ENCODE measurements at places on chromosomes 11 and 22.

- DNase-seq: no peak
Measured at GRCh38 chr22:42243802-42244060, 26.7 kb downstream of the TCF20 start.

DNA sequence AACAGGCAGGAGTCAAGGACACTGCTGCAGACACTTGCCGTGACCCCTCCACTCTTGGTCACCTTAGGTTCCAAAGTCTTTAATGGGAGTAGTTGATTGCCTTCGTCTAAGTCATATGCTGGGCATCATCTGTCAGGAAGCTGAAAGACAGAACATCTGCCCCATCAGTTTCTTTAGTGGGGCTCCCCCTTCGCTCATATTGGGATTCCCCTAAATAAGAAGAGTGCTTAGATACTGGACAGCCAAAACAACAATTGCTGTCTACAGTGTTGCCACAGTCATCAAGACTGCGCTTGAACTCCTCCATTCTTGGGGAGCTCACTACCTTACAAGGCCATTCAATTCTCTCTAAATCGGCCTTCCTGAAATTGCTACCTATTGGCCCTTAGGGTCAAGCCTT lies 58.5 kb downstream of the UBASH3B start:
- DNase-seq: no peak

GRCh38 chr22:21064917-21065864 lies 19.4 kb downstream of the LRRC74B start:
- no peak for DNase-seq

DNA sequence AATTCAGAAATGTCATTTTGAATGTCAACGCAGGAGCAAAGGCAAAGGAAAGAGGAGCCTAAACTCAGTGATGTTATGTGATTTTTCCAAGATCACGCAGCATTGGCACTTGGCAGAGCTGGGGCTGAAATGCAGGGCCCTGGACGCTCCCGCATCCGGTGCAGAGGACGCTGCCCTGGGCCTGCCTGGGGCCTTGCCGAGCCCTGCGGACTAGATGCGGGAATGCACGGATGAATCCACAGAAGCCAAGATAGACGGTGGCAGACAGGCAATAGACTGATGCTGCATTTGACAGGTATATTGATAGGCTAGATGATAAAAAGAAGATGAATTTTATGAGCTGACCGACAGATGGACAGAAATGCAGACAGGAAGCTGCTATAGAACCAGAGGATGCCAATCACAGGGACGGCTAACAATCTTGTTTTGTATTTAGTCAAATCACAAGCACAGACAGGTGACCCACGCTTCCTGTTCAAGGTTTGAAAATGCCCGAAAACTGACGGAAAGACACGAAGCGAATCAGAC lies 696 bp upstream of the MARK2 start:
- no peak for DNase-seq

- no peak for DNase-seq
Measured at GRCh38 chr11:130872513-130872912, 43.8 kb downstream of the SNX19 start.

- DNase-seq: no peak
Measured at GRCh38 chr11:62770778-62771143, 435 bp upstream of the TAF6L start.

GRCh38 chr22:45478108-45478771 lies 24.4 kb upstream of the FBLN1 start:
- no peak for DNase-seq

GRCh38 chr11:85086504-85087284 lies 540.5 kb downstream of the DLG2 start:
- no peak for DNase-seq

GRCh38 chr11:1924646-1925372 lies 5.3 kb downstream of the TNNT3 start:
- DNase-seq: no peak

DNA sequence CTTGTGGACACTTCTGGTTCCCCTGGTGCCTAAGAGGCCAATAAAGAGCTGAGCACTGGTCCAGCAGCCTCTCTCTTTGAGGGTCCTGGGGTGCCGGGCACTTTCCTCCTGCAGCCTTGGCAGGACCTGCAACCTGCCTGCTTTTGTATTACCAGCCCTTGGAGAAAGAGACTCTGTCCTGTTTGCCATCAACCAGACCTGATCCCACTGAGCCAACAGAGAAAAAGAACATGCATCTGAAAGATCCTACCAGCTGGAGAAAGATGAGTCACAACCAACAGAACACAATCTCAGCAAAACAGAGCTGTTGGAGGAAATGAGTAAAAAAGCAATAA lies 321.0 kb downstream of the DDX10 start:
- DNase-seq: no peak

DNA sequence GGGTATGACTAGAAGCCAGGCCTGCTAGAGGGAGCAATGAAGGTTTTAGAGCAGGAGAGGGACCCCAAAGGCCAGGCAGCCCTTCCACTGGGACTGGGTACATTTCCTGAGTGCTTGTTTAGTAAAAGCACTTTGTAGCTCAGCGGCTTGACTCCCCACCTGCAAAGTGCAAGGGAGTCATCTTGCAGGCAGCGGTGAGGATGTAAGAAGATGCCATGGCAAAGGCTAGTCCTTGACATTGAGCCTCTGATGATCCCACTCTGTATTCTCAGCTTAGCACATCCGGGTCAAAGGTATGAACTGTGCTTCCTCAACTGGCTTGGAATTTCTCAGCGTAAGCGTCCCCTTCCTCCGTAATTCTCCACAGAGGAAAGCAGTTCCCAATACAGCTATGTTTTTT lies 3.1 kb upstream of the UBE2L3 start:
- no peak for DNase-seq

GRCh38 chr22:17407643-17408042 lies 38.4 kb downstream of the CECR2 start:
- DNase-seq: no peak

- no peak for DNase-seq
Measured at GRCh38 chr22:47220752-47221151, 458.3 kb downstream of the TBC1D22A start.

- no peak for DNase-seq
Measured at GRCh38 chr11:26960281-26960680, 33.6 kb upstream of the FIBIN start.

DNA sequence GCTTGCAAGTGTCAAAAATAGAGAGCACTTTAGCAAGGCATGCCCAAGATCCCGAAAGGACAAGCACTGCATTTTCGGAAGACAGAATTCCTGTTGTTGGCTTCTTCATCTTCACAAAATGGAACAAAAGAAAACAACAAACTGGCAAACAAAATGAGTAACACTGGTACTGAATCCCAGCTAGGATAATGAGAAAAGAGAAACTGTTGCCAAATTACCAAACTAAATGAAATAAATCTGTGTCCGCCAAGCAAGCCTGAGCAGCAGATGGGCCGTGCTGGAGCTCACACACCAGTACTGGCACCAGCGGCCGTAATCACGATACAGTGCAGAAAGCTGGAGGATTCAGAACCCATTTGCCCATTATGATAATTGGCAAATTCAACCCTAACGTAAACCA lies 30.6 kb downstream of the TUB start:
- DNase-seq: no peak

GRCh38 chr11:8838248-8838647 lies 72.7 kb upstream of the AKIP1 start:
- DNase-seq: no peak

DNA sequence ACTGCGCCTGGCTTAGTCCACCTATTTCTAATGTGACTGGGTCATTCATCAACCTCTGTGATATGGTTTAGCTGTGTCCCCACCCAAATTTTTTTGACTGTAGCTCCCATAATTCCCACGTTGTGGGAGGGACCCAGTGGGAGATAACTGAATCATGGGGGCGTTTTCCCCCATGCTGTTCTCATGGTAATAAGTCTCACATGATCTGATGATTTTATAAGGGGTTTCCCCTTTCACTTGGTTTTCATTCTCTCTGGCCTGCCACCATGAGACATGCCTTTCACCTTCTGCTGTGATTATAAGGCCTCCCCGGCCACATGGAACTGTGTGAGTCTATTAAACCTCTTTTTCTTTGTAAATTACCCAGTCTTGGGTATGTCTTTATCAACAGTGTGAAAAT lies 8.7 kb downstream of the CENATAC start:
- no peak for DNase-seq

DNA sequence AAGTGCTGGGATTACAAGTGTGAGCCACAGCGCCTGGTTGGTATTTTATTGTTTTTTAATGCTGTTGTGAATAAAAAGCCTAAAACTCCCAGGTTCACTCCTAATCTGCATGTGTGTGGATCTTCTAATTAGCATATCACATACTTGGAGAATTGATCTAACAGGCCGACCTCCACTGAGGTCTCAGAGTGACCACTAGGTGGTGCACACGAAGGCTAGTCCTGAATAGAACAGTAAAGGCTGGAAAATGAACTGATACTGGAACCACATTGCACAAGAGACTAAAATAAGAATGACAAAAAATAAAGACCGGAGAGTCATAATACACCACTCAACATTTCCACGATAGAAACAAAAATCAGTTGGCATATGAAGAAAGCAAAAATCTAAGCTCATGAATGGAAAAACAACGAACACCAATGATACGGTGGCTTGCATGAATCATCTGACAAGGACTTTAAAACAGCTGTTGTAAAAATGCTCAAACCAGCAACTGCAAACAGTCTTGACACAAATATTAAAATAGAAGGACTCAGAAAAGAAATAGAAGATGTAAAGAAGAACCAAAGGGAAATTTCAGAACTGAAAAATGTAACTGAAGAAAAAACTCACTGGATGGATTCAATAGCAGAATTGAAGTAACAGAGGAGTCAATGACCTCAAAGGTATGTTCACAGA lies 19.2 kb downstream of the PIM3 start:
- no peak for DNase-seq

DNA sequence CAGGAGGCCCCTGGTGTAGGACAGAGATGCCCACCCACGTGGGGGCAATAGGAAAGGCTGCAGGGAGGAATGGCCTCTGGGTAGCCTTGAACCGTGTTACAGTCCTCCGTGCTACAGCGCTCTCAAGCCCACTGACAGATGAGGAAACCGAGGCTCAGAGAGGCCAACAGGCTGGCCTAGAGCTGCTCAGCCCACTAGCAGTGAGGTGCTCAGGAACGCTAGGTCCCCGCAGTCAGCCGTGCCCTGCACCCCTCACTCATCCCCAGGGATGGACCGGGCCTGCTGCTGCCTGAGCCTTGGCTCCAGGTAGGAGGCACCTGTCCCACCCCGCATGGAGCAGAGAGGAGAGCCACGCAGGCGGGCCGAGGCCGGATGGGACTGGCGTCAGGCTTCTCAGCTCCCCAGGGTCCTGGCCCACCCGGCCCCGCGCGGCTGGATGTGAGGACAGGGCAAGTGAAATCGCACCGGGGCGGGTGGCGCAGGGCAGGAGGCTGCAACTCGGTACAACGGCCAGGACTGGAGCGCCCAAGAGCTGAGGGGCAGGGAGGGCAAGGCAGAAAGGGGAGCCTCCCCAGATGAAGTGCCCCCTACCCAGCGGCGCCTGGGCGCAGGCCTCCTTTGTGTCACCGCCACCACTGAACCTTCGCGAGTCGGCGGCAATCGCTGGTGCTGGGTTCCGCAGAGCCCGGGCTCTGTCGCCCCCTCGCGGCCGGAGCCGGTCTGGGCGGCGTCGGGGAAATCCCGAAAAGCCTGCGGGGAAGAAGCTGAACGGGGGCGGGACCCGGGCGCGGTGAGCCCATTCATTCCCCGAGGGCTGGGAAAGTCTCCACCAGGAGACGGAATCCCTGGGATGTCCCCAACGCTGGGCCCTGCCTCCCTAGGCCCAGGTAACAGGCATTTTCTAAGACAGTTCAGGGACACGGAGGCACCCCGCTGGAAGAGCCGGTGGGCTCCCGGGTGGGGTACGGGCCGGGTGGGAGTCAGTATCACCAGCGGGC lies 8.4 kb upstream of the SLC2A11 start:
- peak; percentile 76 for DNase-seq

- no peak for DNase-seq
Measured at GRCh38 chr11:118353084-118353710, 6.2 kb upstream of the UBE4A start.

- no peak for DNase-seq
Measured at GRCh38 chr22:37999640-38000272, 15.4 kb upstream of the SOX10 start.

DNA sequence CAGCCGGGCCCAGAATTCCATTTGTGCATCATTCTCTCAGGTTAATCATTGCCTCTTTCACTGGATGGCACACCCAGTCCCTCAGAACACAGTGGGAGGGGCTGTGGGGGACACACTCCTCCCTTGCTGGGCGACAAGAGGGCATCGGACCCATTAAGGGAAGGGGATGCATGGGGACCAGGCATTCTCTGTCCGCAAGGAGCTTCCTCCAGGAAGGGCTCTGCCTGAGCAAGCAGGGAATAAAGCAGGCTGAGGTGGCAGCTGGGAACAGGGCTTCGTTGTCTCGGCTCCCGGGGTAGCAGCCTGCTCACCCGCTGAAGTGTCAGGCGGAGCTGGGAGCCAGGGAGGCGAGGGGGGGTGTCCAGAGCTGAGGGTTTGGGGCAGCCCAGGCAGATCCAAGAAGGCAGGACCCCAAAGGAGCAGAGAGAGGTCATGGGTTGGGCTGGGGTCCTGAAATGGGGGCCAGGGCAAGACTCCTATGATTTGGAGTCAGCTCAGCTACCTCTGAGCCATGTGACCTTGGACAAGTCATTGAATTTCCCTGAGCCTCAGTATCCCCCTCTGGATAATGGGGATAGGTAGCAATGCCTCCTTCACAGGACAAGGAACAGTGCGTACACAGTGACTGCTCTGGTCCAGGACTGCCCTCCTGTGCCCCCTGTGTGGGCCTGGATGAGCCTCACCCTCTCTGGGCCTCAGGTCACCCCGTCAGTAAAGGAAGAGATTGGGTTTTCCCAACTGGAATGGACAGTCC lies 1.4 kb downstream of the GAL3ST1 start:
- DNase-seq: no peak

DNA sequence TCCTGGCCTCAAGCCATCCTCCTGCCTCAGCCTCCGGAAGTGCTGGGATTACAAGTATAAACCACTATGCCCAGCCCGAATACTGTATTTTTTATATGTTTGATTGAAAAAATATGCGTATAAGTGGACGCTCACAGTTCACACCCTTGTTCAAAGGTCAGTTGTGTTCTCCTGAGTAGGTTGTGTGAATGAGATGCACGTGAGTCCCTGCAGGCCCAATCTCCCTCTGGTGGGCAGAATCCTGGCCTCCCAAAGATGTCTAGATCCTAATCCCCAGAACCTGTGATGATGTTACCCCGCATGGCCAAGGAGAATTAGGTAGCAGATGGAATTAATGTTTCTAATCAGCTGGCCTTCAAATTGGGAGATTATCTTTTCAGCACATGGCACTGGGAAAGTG lies 41.9 kb downstream of the CTTN start:
- no peak for DNase-seq

DNA sequence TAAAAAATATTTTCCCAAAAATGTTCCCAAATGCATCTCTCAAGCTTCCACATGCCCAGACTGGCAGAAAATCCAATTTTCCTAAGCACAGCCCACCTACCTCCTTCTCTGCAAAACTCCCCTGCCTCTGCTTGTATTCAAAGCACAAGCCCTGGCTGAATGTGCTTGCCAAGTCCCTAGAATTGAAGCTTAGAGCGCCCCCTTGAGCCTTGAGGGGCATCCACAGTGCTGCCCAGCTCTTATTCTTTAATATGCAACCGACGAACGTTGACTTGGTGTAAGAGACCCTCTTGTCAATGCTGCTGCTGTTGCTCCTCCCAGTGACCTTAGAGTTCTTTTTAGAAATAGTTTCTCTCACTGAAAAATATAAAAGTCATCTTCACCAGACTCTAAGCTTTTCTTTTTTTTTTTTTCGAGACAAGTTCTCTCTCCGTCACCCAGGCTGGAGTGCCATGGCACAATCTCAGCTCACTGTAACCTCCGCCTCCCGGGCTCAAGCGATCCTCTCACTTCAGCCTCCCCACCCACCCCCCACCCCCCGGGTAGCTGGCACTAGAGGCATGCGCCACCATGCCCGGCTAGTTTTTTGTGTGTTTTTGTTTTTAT lies 63.5 kb upstream of the CAPRIN1 start:
- DNase-seq: peak; percentile 80

GRCh38 chr11:6397156-6397555 lies 6.9 kb downstream of the SMPD1 start:
- DNase-seq: no peak

All from stimulated activated CD4-positive, alpha-beta T cell treated with anti-CD3 and anti-CD28 coated beads, TNF-alpha, amount 100 ng/mL, for 48 hours (primary cell).